Activated CD4-positive, alpha-beta memory T cell treated with anti-CD3 and anti-CD28 coated beads, Interleukin-2, amount 10 ng/mL, durations not matched to agents 7 days and 5 days (primary cell): ENCODE measurements at places on chromosomes 6 and 20.

DNA sequence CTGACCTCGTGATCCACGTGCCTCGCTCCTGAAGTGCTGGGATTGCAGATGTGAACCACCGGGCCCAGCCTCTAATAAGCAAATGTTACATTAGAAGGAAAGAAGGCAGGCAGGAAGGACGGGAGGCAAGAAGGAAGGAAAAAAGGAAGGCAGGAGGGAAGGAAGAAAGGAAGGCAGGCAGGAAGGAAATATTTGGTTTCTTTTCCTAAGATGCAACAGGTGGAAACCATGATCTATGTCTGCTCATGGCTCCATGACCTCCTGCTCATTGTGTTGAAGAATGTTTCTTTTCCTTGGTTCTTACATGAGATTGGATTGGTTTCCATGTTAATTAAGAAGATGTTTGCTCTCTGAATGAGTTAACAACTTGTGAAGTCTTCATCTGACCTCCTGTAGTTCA lies 91.8 kb upstream of the SNX9 start:
- no peak for DNase-seq

DNA sequence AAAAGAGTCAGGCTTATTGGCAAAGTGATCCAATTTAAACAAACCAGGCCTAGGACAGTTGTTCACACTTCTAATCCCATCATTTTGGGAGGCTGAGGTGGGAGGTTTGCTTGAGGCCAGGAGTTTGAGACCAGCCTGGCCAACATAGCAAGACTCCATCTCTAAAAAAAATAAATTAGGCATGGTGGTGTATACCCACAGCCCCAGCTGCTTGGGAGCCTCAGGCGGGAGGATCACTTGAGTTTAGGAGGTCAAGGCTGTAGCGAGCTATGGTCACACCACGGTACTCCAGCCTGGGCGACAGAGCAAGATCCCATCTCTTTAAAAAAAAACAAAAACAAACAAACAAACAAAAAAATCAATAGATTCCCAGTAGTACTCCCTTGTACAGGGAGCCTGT lies 86.8 kb downstream of the SASH1 start:
- no peak for DNase-seq

- no peak for DNase-seq
These were observed 3.0 kb upstream of the HUS1B start for GRCh38 chr6:659716-660581.

DNA sequence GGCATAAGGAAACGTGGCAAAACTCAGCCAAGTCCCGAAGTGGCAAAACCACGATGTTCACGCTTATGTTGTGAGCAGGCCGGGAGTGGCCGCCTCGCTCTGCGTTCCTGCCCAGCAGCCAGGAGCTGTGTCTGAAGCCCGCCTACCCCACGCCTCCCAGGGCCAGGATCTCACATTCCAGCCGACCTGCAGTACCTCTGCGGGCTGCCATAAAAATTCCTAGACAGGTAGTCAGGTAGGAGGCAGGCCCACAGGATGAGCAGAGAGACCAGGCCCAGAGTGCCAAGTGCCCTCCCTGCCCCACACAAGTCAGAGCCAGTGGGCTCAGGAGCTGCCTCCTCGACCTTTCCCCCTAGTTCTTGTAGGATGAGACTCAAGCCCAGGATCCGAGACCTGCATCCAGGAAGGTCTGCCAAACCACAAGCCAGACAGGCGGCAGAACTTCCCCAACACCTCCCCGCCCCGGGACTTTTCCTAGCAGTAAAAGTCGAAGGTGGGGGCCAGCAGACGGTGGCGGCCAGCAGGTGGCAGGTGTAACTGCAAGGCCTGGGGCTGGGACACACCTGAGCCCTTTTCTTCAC lies 16.7 kb downstream of the PMEPA1 start:
- DNase-seq, result no peak

GRCh38 chr20:49665796-49666195 lies 47.9 kb downstream of the B4GALT5 start:
- DNase-seq, result no peak

DNA sequence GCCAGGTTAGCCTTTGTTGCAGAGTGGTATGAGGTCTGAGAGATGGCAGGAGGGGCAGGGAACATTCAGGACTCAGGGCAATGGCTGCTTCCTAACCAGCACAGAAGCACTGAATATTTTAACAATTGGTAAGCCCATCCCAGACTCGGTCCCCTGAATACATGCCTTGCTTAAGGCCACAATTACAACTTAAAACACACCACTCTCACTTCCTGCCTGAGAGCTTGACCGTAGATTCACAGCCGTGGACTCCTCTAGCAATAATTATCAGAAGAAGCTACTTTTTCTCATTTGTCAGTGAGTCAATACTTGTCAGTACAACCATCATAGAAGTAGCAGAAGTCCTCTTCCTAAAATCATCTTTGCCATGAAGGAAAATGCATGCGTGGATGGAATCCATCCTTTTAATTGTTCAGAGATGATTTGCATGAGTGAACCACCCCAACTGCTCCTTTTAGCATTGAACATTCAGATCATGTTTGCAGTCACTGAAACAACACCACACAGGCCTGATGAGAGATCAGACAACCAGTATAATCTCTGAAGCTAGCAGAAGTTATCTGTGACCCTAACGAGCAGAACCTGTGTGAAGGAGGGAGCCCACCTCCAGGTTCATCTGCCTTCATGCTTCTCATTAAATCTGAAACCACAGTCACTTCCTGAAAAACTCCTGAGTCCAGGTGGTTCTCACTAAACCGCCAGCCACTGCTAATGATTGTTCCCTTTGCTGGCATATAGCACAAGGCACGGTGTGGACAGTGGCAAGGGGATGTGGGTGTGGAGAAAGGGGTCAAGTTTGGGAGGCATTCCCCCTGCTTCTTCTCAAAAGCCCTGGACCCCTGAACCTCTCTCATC lies 333.9 kb upstream of the CNR1 start:
- no peak for DNase-seq

DNA sequence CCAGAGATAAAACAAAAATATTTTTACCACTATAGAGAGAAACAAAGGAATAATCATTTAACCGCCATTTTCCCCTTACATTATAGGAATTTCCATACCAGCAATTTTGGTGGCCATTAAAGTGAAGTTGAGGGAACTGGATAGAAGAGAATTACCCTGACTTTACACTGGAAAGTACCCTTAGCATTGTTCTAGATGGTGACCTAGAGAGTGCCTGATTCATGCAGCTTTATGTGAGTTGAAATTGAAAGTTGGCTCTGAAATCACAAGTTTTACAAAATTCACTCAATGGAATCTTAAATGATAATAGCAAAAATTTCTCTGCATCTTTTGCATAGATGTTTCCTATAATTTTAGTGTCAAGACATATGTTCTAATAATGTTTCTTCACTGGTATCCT lies 55.7 kb upstream of the PREP start:
- no peak for DNase-seq

GRCh38 chr20:50133041-50133440 lies 20.1 kb upstream of the UBE2V1 start:
- DNase-seq, result no peak

DNA sequence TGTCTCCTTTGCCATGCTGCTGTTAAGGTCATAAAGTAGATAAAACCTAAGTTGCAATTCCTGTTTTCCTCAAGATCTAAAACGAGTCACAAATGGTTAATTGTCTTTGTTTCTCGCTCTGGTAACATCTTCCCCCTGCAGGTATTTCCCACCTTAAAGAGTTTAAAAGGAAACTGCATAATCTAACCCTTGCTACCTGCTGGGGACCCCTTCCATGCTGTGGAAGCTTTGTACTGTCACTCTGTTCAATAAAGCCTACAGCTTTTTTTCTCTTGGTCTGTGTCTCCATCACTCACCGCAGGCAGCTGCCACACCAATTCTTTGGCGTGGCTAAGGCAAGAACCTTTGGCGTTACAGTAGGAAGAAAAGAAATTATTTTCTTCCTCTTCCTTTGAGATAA lies 117.7 kb upstream of the GJE1 start:
- no peak for DNase-seq

- DNase-seq, result peak; percentile 51
These were observed 2.0 kb downstream of the BACH2 start for GRCh38 chr6:90294614-90294988.
